ENCODE measurements at places on chromosomes 11 and 22. TPM values are rescaled to one million over a fixed set of nuclear protein-coding genes. Genes with fewer than 3 reads are reported as not detected.

- no peak for DNase-seq
Observed at GRCh38 chr11:13116491-13116890, 107.4 kb downstream of the RASSF10 start.

Gene CRYAB
- 12,187 TPM for total RNA-seq

GRCh38 chr11:110029714-110030113, 63.5 kb upstream of the ZC3H12C start:
- no peak for DNase-seq

DNA sequence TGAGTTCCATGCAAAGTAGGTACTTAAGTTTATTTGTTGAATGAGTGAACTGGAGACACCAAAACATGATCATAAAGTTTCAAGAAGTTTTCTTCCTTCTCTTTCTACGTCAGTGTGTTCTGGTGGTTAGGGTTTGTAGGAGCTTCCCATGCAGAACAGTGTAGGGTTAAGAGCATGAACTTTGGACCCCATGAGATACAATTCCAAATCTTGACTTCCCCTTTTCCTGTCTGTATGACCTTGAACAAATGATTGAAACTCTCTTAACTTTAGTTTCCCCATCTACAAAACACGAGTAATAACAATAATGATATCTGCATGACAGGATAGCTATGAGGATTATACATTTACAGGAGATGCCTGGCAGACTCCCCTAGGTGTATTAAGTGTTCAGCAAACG, 41.0 kb upstream of the TENM4 start:
- no peak for DNase-seq

Gene RNF141
- total RNA-seq = 42.2 TPM

DNA sequence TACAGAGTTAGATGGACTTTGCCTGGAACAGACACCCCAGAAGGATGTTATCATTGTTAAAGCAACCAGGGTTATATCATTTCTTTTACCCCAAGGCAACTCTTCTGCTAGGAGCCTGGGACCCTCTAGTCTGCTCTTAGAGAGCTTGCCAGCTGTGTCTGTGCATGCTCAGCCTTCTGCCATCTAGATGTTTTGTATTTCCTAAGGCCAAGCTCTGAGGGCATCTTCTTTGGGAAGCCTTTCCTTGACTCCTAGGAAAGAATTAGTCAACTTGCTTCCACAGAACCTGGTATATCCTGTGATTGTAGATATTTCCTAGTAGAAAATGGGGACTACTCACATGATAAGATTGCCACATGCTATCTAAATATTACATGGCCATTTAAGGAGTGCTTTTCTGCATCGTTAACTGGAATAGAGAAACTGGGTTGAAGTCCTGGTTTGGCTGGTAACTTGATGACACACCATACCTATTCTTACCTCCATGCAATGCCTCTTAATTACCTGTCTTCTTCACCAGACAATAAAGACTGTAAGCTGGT, 87.6 kb downstream of the STIM1 start:
- DNase-seq = no peak
